ENCODE measurements at places on chromosomes 13 and 19.

DNA sequence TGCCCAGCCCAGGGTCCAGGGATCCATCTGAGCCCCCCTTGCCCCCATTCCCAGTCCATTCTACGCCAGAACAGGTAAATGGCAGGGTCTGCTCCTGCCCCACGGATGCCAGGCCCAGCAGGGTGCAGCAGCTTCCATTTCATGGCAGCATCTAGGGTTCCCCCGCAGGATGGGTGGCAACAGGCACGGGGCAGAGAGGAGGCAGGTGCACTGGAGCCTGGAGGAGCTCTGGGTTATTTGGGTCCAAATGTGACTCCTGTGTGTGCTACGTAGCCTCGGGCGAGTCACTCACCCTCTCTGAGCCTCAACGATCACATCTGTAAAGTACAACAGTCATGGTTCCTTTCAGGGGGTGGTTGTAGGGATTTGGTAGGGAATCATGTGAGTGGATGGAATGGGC lies 27.4 kb downstream of the IL12RB1 start:
- no peak for DNase-seq

DNA sequence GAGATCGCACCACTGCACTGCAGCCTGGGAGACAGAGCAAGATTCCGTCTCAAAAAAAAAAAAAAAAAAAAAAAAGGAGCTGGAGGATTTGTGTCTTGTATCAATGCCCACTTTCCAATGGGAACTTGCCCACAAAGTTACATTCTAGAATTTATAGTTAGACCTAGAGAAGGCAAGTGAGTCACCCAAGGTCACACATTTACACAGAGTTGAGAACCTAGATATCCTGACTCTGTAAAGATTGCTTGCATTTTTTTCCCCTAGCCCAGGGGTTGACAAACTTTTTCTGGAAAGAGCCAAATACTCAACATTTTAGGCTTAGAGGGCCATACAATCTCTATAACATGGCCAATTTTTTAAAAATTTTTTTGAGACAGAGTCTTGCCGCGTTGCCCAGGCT lies 7.7 kb upstream of the BRD4 start:
- DNase-seq = no peak

GRCh38 chr19:10981252-10981895 lies 20.5 kb downstream of the SMARCA4 start:
- DNase-seq = no peak

DNA sequence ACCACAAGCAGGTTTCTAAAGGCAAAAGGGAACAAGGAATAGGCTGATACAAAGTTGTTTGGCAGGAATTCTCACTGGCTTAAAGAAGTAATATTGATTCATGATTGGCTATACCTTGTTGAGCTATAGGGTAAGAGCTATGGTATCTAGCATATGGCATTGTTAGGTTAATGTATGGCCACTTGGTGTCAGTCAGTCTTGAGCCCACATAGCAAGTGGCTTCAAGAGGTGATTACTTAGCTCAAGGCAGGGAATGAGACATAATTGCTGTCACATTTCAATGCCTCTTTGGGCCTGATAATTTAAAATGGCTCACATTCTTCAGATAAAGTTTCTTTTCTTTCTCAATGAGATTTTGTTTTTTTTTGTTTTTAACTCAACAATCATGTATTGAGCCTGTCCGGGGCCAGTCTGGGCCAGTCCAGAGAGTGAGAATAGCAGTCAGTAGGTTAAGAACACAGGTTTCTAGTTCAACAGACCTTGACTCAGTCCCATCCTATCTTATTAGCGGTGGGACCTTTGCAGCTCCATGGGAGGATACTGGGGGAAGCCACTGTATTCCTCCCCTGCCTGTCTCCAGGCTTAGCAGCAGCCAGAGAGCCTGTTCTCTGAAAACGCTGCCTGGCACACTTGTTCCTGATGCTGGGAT lies 45.8 kb upstream of the RCBTB2 start:
- no peak for DNase-seq

DNA sequence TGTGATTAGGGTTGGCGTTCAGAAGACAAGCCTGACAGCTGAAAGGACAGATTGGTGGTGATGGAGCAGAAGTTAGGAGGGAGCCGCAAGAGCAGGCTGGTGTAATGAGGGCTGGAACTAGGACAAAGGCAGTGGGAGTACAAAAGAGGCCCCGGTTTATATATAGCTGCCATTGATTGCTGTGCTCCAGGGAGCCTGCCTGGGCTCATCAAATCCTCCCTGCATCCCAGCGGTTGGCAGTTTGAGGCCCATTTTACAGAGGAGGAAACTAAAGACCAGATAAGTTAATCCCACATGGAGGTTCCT lies 123.7 kb downstream of the CACNA1A start:
- no peak for DNase-seq

GRCh38 chr13:26128676-26129075 lies 76.9 kb upstream of the SHISA2 start:
- DNase-seq = no peak

Measured in activated T-cell treated with anti-CD3 and anti-CD28 coated beads, Interleukin-2, amount 50 U/mL, for 48 hours (primary cell).